ENCODE measurements at places on chromosomes 1 and 21. TPM values are rescaled to one million over a fixed set of nuclear protein-coding genes. Genes with fewer than 3 reads are reported as not detected.

Gene C1orf216
- polyA plus RNA-seq = 9.7 TPM

Gene ECM1
- polyA plus RNA-seq = 11.7 TPM

Gene PODN
- not detected for polyA plus RNA-seq

Gene FMOD
- not detected for polyA plus RNA-seq

Gene SHE
- polyA plus RNA-seq = not detected

Gene DIO1
- polyA plus RNA-seq = not detected

Gene LEPROT
- 29.5 TPM for polyA plus RNA-seq

Gene DENND2D
- polyA plus RNA-seq = 2.6 TPM
